Omental fat pad (tissue), 4 donors: ENCODE measurements at places on chromosomes 12 and 14.

DNA sequence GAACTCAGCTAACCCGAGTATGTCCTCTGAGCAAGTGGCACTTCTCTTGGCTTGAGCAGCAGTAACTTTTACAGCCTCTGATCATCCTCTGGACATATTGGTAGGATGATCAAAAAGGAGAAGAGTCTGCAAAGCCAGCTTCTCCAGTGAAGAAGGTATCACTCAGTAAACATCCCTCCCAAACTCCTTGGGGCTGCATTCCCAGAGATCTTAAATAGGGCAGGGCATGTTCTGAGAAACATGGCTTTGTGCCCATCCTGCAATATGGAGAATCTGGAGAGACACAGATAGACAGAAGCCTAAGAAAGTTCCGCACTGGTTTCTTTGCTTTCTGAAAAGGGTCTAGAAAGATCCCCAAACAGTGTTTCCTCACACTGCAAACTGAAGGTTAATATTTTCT is 65.4 kb downstream of the RBM19 start:
- no peak for DNase-seq

GRCh38 chr12:122046145-122046544 is 24.5 kb downstream of the BCL7A start:
- no peak for DNase-seq

GRCh38 chr12:19010726-19011125 is 118.8 kb upstream of the PLEKHA5 start:
- DNase-seq, result no peak

- DNase-seq, result no peak
Measured at GRCh38 chr14:78610994-78611393, 440.8 kb downstream of the NRXN3 start.

DNA sequence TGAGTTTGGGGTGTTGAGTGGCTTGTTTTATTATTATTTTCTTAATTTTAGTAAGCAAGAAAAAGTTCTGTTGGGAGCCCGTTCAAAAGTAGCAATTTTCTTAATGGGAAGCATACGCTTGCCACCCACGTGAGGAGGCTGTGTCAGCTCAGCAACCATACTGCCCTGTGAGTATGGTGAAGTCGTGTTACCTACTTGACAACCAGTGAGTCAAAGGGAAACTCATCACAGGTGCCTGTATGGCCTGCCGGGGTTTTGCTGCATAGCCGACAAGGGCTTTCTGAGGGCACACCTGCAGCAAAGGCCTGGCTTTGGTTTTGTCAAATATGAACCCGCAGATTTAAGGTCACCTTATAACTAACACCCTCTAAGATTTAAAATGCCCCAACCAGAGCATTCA is 31.1 kb downstream of the PITPNM2 start:
- no peak for DNase-seq

DNA sequence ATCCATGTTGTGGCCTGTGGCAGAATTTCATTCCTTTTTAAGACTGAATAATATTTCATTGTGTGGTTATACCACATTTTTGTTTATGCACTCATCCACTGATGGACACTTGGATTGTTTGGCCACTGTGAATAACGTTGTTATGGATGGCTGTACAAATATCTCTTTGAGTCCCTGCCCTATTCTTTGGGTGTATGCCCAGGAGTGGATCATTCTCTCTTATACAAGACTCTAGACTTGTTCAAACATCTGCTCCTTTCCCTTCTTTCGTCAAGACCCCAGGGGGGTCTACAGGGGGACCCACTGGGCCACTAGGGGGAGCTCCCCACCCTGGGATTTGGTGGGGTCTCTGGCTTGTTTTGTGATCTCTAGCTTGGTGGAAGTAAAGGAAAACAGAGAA is 77.4 kb downstream of the FBXL14 start:
- DNase-seq, result no peak

DNA sequence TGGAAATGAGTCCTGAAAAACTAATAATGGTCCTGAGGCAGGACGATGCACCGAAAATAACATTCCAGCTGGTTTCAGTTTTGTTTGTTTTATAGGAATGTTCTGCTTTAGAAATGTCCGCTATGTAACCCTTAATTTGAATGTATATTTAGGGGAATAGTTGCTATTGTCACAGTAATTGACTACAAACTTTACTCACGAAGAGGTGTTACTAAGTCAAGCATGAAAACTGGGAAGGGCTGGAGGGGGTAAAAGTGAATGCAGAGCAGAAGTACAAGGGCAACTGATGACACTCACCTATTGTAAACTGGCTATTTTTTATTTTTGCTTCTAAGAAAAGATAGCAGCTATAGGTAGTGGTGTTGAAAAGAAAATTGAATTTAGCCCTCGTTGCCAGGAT is 230.7 kb upstream of the SYT10 start:
- DNase-seq, result no peak

- no peak for DNase-seq
Measured at GRCh38 chr14:71388862-71389261, 481.6 kb downstream of the PCNX1 start.

- no peak for DNase-seq
Measured at GRCh38 chr12:106506691-106507090, 76.1 kb upstream of the RFX4 start.

DNA sequence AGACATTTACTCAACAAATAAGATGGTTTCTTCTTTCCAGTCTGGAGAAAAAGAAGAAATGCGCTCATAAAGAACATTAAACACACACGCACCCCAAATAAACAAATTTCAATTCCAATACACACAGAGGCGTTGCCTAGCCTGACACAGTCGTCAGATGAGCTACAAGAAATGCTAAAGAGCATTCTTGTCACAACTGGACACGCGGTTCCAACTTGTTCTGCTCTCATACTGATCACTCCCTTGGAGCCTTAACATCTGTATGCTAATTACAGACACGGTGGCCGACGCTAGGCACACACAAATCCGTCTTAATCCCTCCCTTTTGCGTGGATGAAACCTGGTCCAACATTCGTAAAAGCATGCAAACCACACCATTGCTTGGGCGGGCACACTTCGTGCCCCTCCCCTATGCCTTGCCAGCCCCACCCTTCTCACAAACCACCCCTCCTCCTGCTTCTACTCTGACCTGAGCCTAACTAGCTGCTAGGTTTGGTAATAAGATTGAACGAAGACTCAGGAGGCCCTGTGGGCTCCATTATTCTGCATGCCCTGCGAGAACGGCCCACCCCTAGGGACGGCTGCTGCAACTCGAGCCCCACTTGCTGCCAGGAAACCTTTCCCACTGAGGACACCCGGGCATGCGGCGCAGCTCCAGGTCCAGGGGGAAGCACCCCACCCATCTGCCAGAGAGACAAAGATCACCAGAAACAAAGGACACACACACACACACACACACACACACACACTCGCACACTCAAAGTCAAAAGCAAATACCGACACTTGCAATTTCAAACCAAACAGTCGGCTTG is 1.2 kb downstream of the KCNK10 start:
- no peak for DNase-seq

DNA sequence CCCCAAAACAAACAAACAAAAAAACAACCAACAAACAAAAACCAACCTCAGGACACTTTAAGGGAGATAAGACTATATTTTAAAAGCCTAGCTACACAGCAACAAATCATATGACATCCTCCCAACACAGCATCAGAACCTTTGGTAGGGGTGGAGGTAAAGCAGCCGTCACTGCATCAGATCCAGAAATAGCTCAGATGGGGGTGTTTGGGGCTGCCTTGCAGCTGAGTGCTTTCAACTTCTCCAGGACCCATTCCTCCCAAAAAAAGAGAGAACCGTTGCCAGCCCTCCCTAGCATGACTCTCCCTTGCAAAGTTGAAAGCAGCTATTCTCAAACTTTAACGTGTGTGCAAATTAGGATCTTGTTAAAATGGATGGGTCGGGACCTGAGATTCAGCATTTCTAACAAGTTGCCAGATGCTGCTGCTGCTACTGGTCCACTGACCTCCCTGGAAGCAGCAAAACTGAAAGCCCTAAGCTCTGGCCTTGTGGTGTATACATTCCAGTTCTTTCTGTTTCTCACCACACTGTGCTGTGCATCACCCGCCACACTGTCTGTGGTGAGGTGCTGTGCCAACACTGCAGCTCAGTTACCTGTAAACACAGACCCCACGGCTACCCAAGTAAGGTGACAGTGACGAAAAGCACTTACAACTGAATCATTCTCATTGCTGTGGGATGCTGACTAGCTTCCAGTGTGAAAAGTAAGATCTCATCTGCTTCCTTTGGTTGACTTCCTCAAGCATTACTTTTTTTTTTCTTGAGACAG is 54.0 kb downstream of the SLC38A1 start:
- no peak for DNase-seq

DNA sequence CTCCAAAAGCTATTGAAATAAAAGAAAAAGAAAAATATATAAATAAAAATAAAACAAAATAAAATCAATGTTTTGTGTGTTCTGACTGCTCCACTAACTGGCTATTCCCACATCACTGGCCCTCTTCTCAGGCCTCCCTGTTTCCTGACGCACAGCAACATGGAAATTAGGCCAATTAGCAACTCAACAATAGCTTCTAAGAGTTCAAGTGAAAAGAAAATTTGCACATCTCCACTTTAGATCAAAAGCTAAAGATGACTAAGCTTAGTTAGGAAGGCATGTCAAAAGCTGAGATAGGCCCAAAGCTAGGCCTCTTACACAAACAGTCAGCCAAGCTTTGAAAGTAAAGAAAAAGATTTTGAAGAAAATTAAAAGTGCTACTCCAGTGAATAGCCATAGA is 200.8 kb downstream of the DUSP6 start:
- no peak for DNase-seq

GRCh38 chr14:66238969-66239368 is 247.2 kb upstream of the CCDC196 start:
- no peak for DNase-seq

- DNase-seq, result no peak
Measured at GRCh38 chr12:66190519-66191370, 1.7 kb downstream of the IRAK3 start.

- no peak for DNase-seq
Measured at GRCh38 chr14:54450535-54450934, 9.4 kb upstream of the CNIH1 start.

DNA sequence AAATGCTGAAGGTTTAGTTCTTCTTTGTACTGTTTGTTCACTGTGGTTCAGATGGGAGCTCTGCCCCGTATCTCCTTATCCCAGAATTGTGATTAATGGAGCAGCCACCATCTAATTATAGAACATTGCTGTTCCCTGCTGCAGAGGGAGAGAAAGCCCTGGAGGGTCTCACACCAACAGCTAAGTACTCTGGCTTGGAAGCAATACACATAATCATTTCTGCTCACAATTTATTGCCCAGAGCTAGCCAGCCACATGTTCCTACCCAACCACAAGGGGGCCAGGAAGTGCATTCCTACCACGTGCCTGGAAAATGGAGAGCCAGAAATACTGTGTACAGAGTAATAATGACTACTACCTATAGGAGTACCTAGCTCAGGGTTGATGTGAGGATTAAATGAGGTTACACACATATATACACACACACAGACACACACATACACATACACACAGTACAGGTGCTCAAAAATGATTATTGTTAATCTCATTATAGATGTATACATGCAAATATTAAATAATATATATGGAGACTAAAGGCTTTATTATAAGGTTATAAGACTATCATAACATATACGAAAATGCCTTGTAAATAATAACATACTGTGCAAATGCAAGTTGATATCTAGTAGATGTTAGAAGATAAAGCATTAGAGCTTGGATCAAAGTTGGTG is 22.3 kb downstream of the MSRB3 start:
- no peak for DNase-seq

- DNase-seq, result no peak
Measured at GRCh38 chr12:79141776-79142175, 277.2 kb downstream of the SYT1 start.

DNA sequence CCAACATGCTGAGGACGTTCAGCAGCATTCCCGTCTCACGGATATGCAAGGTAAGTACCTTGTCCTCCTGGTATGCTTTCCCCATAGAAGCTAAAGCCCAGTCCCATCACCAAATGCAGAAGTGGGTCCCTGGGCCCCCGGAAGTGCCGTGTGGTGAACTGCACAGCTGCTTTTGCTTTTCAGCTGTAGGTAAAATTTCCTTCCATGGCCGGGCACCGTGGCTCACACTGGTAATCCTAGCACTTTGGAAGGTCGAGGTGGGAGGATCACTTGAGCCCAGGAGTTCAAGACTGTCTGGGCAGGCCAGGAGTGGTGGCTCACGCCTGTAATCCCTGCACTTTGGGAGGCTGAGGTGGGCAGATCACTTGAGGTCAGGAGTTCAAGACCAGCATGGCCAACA is 44.1 kb downstream of the HSP90AA1 start:
- DNase-seq, result no peak

GRCh38 chr12:6768437-6768914 is 2.3 kb downstream of the PTMS start:
- DNase-seq, result no peak

DNA sequence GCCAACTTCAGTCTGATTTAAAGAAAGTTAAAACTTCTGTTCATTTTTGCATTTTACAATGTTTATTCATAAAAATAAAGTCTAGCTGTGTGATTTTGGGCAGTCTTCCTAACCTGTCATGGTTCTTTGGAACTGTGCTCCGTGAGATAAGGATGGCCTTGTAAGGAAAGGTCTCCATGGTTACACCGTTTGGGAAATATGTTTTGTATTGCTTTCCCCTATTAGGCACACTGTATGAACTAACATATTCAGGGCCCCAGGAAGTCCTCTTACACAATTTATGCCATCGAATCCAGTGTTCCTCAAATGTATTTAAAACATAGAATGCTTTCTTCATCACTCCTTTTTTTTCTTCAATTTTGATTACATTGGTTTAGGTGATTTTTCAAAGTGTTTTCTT is 54.5 kb downstream of the APAF1 start:
- no peak for DNase-seq

DNA sequence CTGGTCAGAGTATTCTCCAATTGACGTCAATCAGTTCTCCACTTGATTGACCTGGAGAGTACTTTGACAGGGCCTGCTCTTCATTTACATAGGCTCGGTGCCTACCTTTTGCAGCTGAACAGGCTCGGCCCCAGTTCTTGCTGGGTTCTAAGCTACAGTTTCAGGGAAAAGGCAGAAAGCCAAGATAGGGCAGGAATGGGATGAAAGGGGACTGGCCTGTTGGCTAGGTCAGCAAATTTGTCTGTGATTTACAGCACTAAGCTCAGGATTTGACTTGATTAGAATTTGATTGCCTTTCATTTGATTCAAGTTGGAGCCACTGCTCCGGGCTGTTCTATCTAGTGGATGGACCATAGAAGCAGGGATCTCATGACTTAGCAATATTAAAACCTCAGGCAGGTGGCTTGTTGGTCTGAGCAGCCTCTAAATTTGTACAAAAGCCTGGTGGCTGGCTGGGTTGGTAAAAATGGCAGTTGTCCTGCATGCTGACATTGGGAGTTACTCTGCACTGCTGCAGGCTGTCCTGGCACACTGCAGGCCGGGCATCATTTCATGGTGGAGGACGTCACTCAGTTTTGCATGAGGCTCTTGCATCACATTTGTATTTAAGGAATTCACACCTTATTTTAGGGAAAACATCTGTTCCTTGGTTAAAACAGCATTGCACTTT is 71.8 kb downstream of the BICD1 start:
- no peak for DNase-seq

GRCh38 chr14:39434401-39434800 is 2.2 kb upstream of the FBXO33 start:
- DNase-seq, result no peak

DNA sequence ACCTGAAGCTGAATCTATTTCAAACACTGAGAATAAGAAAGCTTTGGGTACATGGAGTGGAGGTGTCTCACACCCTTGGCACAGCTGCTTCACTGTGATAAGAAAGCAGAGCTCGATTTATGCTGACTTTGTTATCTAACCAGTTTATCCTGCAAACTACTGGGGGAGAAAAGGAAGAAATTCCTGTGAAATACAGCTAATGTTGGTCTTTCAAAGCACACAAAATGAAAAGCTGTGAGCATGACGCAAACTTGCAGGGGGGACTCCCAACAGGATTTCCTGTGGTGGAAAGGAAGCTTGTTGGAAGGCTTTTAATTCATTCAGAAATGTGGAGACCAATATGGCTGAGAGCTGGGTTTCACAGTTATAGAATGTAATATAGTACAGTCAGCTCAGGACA is 53.4 kb downstream of the SRGAP1 start:
- no peak for DNase-seq
